Amygdala (tissue), 56 donors: ENCODE measurements at places on chromosomes 5 and 9.

- DNase-seq: no peak
These were observed 308.8 kb upstream of the ADAMTS16 start for GRCh38 chr5:4831325-4831724.

GRCh38 chr5:103079796-103080195 is 40.1 kb downstream of the GIN1 start:
- no peak for DNase-seq

- no peak for DNase-seq
These were observed 13.9 kb downstream of the STC2 start for GRCh38 chr5:173314166-173314952.

- no peak for DNase-seq
These were observed 547.2 kb upstream of the ACO1 start for GRCh38 chr9:31837211-31837610.

DNA sequence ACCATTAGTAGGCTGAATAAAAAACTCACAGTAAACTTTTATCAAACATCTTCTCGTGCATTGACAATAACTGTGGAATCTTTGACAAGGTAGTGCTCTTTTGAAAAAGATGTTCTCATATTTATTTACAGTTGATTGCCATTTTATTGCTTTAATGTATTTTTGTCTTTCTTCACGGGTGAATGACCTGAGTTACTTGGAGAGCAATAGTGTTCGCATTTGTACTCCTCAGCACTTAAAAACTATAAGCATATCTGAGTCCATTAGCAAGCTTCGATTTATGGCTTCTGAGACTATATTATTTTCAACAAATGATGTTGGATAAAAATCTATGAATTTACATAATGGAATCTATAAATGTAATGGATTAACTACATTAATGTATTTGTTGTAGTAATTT is 1012.3 kb downstream of the CDH9 start:
- DNase-seq: no peak

DNA sequence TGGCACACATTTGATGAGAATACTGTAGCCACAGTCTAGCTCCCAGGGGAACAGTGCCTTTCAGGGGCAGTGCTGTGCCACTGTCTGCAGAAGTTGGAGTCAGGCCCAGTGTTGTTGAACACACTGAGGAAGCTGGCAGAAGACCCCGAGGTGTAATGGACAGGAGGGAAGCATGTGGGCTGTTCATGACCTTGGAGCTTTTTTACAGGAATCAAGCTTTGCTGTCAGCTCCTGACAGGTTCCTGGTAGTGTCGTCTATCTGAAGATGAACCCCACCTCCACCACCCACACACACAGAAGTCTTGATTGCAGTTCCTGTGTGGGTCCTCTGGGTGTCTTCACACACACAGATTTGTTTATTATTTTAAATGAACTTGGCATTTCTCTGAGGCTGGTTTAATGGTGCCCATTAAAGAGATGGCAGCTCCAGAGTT is 40.3 kb upstream of the TNFAIP8 start:
- DNase-seq: no peak

DNA sequence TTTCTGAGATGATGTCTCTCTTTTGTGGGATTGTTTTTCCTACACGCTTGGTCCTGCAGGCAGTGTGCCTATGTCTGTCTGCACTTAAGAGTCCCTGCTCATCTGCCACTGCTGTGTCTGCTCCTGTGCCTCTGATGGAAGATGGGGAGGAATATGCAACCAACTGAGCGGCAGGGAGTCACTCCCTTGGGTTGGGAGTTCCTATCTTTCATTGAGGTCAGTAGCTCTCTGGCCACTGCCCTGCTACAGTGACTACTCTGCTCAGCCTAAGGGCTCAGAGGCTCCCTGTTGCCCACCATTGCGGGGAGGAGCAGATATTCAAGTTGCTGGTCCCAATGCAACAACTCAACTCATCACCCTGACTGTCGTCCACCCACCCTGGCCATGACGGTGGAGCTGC is 13.4 kb upstream of the FAM163B start:
- DNase-seq: no peak

- no peak for DNase-seq
These were observed 880.6 kb upstream of the DMAC1 start for GRCh38 chr9:8680157-8680556.

DNA sequence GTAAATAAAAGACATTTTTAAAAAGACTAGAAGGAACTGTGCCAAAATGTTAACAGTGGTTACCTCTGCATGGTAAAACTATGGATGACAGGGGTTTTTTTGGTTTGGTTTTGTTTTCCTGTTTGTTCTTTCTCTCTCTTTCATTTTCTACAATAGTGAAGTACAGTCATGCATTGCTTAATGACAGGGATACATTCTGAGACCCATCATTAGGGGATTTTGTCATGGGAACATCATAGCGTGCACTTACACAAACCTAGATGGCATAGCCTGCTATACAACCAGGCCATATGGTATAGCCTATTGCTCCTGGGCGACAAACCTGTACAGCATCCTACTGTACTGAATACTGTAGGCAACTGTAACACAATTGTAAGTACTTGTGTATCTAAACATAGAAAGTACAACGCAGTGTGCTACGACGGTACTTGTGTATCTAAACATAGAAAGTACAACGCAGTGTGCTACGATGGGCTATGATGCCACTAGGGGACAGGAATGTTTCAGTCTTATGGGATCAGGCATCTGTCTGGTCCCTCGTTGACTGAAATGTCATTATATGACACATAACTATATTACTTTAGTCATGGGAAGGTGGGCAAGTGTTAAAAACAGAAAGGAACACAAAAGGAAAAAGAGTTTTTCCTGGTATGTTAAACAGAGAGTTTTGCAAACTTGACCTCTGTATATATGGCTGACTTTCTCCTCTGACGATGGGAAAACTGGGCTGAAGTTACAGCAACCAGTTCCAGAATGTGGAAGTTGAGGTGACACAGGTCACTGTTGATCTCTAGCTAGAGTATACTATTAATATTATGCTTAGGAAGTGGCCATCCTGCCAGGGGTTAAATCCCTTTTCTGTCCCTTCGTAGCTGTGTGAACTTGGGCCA is 7.4 kb upstream of the ADAM19 start:
- no peak for DNase-seq

DNA sequence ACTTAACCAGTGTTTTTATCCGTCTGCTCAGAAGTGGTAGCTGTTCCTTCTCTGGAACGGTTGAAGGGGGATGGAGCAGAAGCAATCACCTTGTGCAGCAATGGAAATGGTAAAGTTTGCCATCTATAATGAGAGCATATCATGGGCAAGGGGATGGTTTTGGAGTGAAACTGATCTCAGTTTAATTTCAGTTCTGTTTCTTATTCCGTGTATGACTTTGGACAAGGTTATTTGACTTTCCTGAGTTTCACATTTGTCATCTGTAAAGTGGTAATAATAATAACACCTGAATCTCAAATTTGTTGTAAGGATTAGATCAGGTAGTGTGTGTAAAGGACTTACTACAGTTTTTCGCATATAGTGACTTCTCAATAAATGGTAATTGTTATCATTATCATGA is 106.1 kb downstream of the PCSK1 start:
- DNase-seq: no peak

DNA sequence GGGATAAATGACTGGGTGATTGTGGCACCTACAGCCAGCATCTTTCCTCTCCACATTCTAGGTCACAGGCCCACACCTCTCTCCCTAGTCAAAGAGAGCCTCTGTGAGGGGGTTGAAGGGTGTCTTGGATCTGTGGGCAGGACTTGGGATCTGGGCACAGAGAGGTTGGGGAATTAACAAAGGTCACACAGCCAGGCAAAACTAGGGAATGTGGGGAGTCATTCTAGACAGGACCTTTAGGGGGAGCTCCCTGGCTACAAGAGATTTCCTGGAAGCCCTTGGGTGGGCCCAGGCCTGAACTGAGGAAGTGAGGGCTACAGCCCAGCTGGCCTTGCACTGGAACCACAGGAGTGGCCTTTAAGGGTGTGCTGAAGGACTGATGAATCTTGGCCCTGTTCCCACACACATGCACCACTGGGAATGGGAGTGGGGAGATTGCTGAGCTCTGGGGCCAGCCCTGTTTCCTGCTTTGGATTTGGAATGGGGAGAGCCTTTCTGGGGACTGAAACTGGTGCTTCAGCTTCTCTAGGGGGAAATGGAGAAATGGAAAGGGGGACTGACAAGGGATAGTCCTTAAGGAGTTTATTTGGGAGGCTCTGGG is 12.4 kb upstream of the CXXC5 start:
- no peak for DNase-seq

GRCh38 chr5:67455970-67456369 is 259.4 kb upstream of the CD180 start:
- DNase-seq: no peak

DNA sequence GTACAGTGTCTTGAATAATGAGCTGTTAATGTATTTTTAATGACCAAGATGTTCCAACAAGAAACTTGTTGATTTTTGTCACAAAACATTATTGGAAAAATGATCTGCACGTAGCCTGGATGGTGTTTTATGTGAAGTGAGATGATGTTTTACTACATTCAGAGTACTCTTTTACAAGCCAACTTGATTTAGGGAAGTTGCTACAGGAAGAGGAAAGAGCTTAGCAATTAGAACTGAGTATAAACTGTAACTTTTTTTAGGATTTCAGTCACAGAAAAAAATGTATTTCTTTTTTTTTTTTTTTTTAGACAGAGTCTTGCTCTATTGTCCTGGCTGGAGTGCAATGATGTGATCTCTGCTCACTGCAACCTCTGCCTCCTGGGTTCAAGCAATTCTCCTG is 113.6 kb upstream of the ADRA1B start:
- no peak for DNase-seq

- DNase-seq: no peak
These were observed 215.1 kb downstream of the FRMD3 start for GRCh38 chr9:83323148-83323547.

DNA sequence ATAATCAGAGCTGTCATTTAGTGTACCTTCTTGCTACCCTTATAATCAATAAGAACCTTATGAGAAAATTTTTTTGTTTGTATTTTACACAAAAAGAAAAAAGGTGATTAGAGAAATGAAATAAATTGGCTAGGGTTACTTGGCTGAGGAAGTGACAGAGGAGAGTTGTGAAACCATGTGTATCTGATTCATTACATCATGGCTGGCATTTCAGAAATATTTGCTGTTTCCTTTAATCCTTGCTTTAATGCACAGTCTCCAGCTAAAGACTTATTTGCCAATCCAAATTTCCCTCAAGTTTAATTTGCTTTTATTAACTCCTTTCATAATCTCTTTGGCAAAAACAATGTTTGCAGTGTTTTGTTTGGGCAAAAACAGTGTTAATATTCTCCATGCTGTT is 543.1 kb downstream of the KIF4B start:
- no peak for DNase-seq
